Fibroblast of pulmonary artery (primary cell): ENCODE measurements at places on chromosomes 1 and 21.
A peak's percentile ranks its signal among the peaks of the same experiment; 100 is the strongest.

DNA sequence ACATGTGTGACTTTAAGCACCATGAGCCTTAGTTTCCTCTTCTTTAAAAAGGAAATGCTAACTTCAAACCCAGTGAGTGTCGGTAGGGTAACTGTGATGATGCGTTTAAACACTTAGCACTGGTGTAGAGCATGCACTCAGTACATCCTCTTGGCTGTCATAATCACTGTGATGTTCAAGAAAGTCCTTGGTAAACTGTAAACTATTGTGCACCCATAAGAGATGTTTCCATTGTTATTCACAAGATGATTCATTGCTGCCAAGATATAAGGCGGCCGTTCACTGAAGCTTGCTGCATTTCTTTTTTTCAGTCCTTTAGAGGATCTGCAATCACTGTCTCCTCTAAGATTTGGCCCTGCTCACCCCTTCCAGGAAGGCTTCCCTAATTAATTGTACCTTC, 61.8 kb upstream of the DAB1 start:
- DNase-seq = peak; percentile 71

- no peak for DNase-seq
Measured at GRCh38 chr1:7705048-7705907, 65.8 kb upstream of the VAMP3 start.

- DNase-seq = peak; percentile 99
Measured at GRCh38 chr1:32013386-32014198, at the start of gene KHDRBS1. KHDRBS1 (plus strand) TSS chr1:32013868; CDS start chr1:32013996, 128 bp downstream.

DNA sequence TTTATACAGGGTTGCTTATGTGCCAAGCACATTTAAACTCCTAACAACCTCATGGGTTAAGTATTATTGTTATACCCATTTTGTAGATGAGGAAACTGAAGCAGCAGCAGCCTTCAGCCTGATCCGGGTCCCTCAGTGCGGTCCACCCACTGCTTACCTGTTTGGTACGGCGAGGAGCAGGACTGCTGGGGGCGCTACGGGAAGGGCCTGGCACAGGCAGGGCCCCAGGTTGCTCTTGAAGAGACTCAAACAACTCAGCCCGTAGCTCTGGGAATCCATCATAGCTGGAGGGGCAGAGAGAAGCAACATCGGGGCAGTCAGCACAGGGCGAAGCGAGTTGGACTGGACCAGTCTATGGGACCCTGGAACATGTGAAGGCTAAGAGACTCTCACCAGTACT, 9.2 kb downstream of the DENND4B start:
- no peak for DNase-seq

DNA sequence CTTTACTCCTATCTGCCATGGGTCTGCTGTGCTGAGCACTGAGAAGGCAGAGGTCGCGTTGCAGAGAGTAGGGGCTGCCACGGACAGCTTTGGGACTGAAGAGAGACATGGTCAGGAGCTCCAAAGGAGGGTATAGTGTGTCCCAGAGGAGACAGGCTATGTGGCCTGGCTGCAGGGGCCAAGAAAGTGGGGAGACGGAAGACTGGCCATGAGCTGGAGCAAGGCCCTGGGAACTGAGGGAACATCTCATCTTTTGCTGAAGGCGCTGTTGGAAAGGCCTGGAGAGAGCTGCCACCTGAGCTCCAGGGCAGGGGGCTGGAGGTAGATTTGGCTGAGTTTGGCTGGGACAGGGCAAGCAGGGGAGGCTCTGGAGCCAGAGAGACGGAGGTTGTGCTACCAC, 55.8 kb upstream of the AJAP1 start:
- DNase-seq = no peak

DNA sequence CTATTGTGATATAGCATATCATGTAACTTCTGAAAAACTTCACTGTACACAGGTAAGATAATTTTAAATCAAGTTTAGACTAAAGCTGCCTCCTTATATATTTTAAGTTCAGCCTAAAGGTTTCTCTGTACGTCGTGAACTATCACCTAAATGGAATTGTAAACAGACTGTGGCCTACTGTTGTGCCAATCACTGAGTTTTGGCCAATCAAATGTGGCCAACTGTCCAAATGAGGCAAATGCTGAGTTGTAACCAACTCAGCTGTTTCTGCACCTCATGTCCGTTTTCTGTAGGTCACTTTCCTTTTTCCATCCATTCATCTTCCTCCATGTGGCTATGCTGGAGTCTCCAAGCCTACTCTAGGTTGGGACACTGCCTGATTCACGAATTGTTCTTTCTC, 63.7 kb upstream of the ST6GALNAC3 start:
- no peak for DNase-seq

- DNase-seq = no peak
Measured at GRCh38 chr1:226731257-226731893, 7.7 kb downstream of the ITPKB start.

GRCh38 chr21:33007747-33008146, 18.0 kb upstream of the OLIG2 start:
- no peak for DNase-seq

- DNase-seq = peak; percentile 72
Measured at GRCh38 chr1:219189021-219189824, 15.5 kb downstream of the LYPLAL1 start.

DNA sequence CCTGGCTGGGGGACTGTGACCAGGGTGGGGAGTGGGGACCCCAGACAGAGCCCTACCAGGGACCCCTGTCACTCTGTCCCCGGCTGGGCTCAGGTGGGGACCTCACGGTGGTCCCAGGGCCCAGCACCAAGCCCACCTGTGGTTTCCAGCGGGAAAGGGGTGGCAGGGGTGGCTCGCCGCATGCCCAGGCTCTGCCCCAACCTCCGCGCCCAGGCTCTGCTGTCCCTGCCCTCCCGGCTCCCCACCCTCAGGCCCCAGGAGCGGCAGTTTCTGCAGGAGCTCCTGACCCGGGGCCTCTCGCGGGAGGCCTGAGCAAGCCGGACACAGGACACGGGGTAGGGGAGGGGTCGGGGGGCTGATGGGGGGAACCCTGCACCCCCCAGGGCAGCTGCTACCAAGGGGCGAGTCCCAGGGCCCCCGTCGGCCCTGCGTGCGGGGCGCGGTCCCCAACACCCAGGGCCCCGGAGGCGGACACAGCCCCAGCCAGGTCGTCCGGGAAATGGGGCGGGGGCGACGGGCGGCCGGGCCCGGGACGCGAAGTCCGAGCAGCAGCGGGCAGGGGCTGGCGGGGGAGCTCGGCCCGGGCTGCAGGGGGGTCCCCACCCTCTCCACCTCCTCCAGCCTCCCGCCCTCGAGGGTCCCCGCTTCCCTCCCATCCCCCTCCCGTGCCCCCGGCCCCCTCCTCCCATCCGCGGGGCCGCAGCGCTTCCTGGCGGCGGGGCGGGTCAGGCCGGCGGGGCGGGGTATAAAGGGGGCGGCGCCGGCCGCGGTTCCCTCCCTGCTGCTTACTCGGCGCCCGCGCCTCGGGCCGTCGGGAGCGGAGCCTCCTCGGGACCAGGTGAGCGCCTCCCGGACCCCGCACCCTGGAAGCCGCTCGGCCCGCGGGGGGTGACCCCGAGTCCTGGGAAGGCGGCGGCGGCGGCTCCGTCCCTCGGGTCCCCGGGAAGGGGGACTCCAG, at the start of gene COL6A2:
COL6A2 (plus strand) TSS at position 777 of the 958 bp plus-strand sequence.
- peak; percentile 63 for DNase-seq

DNA sequence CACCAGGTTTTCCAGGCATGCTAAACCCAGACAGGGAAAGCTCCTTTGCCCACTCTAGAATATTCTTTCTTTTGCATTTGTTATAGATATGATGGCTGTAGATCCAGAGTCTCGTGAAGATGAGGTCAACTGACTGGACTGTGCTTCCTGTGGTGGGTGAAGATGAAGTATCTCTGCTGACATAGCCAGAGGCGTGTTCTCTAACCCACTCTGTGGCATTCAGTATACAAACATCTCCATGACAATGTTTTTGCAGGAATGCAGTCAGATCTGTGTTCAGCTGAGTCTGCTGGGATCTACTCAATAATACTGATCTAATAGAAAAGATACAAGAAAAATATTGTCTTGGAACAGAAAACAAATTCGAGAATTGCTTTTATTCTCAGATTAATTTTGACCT, 11.3 kb downstream of the RWDD2B start:
- DNase-seq = no peak

DNA sequence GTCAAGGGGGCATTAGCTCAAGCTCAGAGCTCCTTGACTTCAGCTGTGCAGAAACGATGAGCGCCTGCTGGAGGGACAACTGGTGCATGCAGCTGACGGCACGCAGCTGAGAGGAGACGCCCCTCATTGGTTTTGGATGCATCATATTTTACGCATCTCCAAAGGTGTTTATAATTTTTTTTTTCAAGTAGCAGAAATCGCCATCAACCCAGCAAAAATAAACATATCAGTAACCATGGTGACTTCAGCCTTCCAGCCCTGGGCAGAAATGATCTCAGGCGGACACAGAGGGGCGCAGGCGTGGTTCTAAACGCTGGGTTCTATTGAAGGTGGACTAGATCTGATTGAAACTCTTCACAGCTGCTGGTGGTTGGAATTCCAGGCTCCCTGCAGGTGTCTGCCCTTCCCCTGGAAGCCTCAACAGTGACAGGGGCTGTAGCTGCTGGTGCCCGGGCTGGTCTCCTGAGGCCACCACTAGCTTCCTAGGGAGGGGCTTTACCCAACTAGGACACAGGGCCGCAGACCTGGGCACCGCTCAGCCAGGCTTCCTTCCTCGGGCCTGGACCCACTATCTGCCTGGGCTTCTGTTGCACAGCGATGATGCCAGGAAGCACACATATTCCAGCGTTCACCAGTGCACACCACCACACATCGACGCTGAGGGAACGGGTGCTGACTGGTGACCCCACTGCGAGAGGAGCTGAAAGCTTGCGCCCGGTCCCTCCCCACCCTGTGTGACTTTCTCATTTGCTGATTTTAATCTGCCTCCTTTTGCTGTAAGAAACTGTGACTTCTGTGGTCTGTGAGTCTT, 63.7 kb upstream of the ABCG1 start:
- DNase-seq = no peak
